Left cardiac atrium (tissue), 4 donors: ENCODE measurements at places on chromosomes 3 and 15. TPM values are rescaled to one million over a fixed set of nuclear protein-coding genes. Genes with fewer than 3 reads are reported as not detected.

DNA sequence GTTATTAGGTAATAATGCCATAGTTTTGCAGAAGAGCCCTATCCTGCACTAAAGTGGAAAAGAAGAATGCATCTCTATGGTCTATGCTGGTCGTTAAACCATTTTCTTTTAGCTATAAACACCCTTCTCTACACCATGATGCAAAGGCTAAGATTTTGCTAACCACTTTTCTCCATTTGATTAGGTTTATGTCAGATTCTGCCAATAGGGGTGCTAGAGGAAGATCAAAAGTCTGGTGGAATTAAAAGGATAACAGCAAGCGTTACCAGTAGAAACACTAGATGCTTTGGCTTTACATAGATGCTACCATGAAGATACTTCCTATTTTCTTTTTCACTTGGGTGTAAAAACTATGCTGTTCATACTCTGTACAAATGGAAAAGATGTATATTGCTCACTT lies 669.8 kb upstream of the ARPP21 start:
- DNase-seq, result no peak

- no peak for DNase-seq
Measured at GRCh38 chr15:77839970-77840905, 207.5 kb upstream of the LINGO1 start.

DNA sequence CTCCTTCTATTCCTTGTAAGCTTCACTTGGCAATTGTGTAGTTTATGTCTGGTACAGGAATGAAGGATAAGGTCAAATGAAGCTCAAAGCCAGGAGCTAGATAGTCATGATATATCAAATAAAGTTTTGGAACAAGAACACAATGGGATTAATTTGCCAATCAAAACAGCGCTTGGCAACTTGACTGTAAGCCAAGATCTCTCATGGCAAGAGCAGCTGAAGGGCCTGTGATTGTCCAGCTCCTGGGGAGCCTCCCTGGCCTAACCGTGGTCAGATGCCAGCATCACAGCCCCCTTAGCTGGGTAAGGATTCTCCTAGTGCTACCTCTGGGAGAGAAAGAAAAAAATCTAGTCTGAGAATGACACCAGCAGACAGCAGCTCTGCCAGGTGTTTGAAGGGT lies 97.2 kb downstream of the LIPC start:
- no peak for DNase-seq

GRCh38 chr3:61627768-61628185 lies 66.4 kb downstream of the PTPRG start:
- DNase-seq, result no peak

DNA sequence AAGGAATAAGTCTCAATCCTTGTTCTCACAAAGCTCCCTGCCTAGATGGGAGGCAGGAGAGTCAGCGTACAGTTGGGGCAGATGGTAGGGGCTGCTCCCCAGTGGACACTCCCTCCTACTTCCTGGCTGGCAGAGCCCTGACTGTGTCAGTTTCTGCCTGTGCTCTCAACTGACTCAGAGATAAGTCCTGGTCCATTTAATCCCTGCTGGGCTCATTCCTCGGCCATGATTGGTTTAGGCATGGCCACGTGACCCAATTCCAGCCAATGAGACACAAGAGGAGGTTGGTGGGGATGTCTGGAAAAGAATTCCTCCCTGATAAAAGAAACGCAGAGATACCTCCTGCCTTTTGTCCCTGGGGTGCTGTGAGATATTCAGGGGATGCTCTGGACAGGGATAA lies 118.1 kb upstream of the SLC6A11 start:
- DNase-seq, result no peak

GRCh38 chr3:52237657-52238172 lies 1.2 kb downstream of the TWF2 start:
- peak; percentile 89 for DNase-seq

- peak; percentile 74 for DNase-seq
Measured at GRCh38 chr3:195895861-195896360, 12.4 kb downstream of the TNK2 start.

GRCh38 chr15:39086641-39087040 lies 494.2 kb upstream of the THBS1 start:
- DNase-seq, result no peak

DNA sequence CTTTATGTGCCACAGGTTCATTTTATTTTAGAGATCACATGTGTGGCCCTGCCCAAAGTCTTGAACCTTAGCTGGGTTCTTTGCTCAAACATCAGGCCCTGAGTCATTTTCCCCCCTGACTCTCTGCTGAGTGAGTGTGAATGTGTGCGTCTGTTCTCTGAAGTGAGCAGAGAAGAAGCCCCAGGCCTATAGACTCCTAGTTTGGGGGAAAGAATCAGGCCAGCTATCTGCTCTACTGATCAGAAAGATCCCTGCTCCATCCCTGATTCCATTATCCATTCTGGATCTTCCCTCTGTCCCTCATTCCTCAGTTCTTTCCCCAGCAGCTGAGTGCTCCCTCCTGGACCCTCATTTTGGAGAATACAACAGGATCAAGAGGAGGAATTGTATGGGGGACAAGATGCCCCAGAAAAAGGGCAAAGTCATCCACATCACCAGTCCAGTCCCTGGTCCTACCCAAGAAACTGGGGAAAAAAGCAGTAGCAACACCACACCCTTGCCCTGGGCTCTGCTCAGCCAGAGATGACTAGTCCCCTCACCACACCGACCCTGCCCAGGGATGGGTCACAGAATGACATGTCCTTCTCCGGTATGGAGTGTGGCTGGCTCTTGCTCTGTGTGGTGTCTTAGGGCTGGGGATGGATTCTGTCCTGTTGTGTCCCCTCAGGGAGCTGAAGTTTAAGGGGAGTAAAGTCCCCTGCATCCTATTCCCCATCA lies 3.2 kb downstream of the DUOX1 start:
- no peak for DNase-seq

DNA sequence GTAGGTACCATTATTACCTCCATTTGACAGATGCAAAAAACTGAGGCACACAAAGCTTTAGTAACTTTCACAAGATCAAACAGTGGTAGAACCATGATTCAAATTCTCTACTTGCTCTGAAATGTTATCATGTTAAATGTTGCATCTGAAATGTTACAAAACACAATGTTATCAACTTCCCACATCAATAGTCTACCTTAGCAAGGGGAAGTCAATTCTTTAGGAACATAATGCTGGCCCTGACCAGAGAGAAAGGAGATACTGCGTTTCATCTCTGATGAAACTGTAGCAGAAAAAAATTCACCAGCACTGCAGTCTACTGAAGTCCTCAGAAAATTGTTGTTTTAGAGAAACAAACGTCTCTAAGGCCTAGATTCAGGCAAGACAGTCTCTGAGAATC lies 174.1 kb downstream of the SATB1 start:
- no peak for DNase-seq

DNA sequence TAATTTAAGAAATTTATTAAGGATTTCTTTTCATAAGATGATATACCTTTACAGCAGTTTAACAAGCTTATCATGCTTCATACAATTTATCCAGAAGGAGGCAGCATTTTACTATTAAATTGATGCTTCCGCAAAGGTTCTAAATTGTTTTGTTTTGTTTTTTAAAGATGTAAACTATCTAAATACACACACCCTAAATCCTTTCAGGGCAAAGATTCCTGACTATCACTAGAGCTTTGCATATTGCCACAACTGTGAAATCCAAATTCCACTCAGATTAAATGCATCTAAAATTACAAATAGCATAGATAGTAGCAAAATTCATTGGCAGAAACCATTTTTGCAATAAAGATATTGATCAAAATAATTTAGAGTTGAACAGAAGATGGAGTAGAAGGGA lies 44.5 kb upstream of the CCNL1 start:
- no peak for DNase-seq

- no peak for DNase-seq
Measured at GRCh38 chr3:97658668-97659285, 105.8 kb upstream of the ARL6 start.

DNA sequence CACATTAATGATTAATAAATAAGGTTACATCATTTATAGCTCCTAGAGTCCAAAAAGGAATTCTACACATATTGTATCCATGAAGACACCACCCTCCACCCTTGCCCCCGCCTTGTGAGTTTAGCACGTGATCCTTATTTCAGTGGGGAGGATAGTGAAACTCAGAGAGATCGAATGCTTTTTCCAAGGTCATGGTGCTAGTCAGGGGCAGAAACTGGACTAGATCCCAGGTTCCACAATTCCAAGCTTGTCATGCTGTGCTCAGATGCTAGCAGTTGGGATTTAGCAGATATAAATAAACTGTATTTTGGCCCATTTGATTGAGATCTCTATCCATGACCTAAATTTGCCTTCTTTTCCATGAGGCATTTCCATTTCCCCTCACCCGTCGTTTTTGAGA lies 227.4 kb upstream of the THRB start:
- no peak for DNase-seq

DNA sequence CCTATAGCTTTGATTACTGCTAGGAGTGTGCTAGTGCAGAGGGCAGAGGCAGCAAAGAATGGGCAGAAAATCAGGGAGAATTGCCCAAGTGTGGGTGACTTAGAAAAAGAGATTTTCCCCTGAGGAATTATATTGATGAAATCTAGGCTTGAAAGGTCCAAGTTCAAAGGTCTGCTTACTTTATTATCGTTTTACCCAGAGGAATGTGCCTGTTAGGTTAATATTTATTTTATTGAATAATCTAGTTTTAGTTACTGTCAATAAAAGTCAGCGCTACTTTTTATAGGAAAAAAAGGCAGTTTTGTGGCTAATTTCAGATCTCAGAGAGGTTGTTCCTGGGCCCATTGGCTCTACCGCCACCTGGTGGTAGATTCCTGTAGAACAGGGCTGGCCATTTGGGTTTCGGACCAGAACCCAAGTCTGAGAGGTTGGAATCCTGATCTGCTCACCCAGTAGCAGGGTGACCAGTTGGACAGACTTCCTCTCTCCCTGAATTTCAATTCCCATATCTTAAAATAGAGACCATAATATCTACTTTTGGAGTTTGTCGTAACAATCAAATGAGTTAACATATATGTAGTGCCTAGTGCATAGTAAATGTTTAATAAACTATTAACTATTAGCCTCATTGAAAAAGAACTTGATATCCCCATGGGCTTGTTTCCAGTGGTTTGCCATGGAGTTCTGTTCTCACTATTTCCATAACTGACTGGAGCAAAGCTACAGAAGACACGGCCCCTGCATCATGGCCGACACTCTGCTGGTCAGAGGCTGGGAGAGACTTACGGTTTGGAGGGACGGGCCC lies 62.7 kb upstream of the ZNF148 start:
- DNase-seq, result peak; percentile 55

GRCh38 chr3:42690191-42690590 lies 4.9 kb downstream of the KLHL40 start:
- DNase-seq, result peak; percentile 9

GRCh38 chr3:126017362-126017761 lies 48.4 kb downstream of the ROPN1B start:
- no peak for DNase-seq

GRCh38 chr15:90680371-90680935 lies 36.7 kb upstream of the BLM start:
- peak; percentile 34 for DNase-seq

GRCh38 chr3:115512565-115513415 lies 110.5 kb upstream of the GAP43 start:
- DNase-seq, result peak; percentile 38

RETNLB gene
- total RNA-seq, result not detected

LDHAL6B gene
- not detected for total RNA-seq

LEKR1 gene
- 0.65 TPM for total RNA-seq

CCDC80 gene
- 233 TPM for total RNA-seq

PRR23A gene
- total RNA-seq, result not detected

SIDT1 gene
- total RNA-seq, result 0.71 TPM

GTF2A2 gene
- 99.1 TPM for total RNA-seq

MOBP gene
- total RNA-seq, result not detected
